Sigmoid colon (tissue), 7 donors: ENCODE measurements at places on chromosomes 2 and 18. TPM values are rescaled to one million over a fixed set of nuclear protein-coding genes. Genes with fewer than 3 reads are reported as not detected.

DNA sequence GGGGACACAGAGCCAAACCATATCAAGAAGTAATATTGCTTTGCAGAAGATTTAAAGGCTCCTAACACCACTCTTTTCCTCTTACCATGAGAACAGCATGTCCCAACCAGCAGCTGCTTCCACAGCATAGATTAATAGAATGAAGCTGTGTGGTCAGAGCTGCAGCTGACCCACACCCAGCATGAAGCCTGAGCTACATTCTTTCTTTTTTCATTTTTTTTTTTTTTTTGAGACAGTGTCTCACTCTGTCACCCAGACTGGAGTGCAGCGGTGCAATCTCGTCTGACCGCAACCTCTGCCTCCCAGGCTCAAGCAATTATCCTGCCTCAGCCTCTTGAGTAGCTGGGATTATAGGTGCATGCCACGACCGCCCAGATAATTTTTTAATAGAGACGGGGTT, 289.8 kb downstream of the RAD51AP2 start:
- no peaks in the 10 kb centered on the region for H3K36me3 ChIP-seq
- no peaks in the 10 kb centered on the region for H3K4me1 ChIP-seq

GRCh38 chr2:168246072-168246482, 1.3 kb downstream of the STK39 start:
- peak overlapping the region; percentile 83 for H3K27ac ChIP-seq
- no peaks in the 10 kb centered on the region for H3K36me3 ChIP-seq
- DNase-seq = no peak
- H3K4me3 ChIP-seq = peak overlapping the region; percentile 89

- no peaks in the 10 kb centered on the region for H3K27me3 ChIP-seq
- peak; percentile 74 for DNase-seq
- H3K4me3 ChIP-seq = no peak overlapping the region
- peaks cover 2% of the 10 kb centered on the region for H3K36me3 ChIP-seq
- H3K27ac ChIP-seq = peak overlapping the region; percentile 51
Measured at GRCh38 chr18:11994336-11994702, 13.0 kb downstream of the IMPA2 start.

- peak; percentile 20 for DNase-seq
- no peaks in the 10 kb centered on the region for H3K4me1 ChIP-seq
- H3K4me3 ChIP-seq = no peak overlapping the region
Measured at GRCh38 chr2:29213888-29214291, 98.7 kb downstream of the CLIP4 start.

Gene CDH19
- total RNA-seq = 45.1 TPM

GRCh38 chr18:2978661-2979106, 34.3 kb downstream of the LPIN2 start:
- DNase-seq = no peak
- H3K27ac ChIP-seq = peak overlapping the region; percentile 55
- no peak overlapping the region for H3K4me3 ChIP-seq
- peaks cover 68% of the 10 kb centered on the region for H3K4me1 ChIP-seq

Gene ADCYAP1
- 4.3 TPM for total RNA-seq

Gene GAL3ST2
- 0.68 TPM for total RNA-seq
